ENCODE measurements at places on chromosomes 2 and 18.

- no peak for DNase-seq
These were observed 145.7 kb upstream of the KLF7 start for GRCh38 chr2:207311316-207312005.

GRCh38 chr2:15956751-15957736, 16.7 kb downstream of the MYCN start:
- DNase-seq, result no peak

GRCh38 chr18:48798334-48799245, 152.2 kb downstream of the SMAD7 start:
- DNase-seq, result peak; percentile 64

GRCh38 chr2:22270341-22270740, 1114.6 kb upstream of the KLHL29 start:
- no peak for DNase-seq

- DNase-seq, result no peak
These were observed 278.6 kb downstream of the CDH19 start for GRCh38 chr18:66325251-66325650.

GRCh38 chr18:9022397-9023155, 79.9 kb upstream of the NDUFV2 start:
- DNase-seq, result no peak

- no peak for DNase-seq
These were observed 12.1 kb upstream of the HMSD start for GRCh38 chr18:63936932-63937393.

DNA sequence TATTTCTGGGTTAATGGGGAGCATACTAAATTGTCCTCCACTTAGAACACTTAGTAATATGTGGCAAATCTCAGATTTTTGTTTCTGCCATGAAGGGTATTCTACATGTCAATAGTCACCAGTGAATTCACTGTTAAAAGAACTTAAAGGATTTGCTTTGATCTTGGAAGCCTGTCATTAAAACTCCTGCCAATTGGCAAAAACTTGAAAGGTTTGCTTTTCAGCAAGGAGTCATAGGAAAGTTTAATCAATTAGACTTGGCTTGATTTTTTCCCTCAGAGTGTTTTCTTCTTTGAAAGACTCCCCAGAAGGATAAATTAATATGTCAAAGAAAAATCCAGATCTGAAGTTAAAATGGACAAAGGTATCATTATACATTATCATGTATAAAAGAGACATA, 671.9 kb upstream of the PKDCC start:
- DNase-seq, result no peak

DNA sequence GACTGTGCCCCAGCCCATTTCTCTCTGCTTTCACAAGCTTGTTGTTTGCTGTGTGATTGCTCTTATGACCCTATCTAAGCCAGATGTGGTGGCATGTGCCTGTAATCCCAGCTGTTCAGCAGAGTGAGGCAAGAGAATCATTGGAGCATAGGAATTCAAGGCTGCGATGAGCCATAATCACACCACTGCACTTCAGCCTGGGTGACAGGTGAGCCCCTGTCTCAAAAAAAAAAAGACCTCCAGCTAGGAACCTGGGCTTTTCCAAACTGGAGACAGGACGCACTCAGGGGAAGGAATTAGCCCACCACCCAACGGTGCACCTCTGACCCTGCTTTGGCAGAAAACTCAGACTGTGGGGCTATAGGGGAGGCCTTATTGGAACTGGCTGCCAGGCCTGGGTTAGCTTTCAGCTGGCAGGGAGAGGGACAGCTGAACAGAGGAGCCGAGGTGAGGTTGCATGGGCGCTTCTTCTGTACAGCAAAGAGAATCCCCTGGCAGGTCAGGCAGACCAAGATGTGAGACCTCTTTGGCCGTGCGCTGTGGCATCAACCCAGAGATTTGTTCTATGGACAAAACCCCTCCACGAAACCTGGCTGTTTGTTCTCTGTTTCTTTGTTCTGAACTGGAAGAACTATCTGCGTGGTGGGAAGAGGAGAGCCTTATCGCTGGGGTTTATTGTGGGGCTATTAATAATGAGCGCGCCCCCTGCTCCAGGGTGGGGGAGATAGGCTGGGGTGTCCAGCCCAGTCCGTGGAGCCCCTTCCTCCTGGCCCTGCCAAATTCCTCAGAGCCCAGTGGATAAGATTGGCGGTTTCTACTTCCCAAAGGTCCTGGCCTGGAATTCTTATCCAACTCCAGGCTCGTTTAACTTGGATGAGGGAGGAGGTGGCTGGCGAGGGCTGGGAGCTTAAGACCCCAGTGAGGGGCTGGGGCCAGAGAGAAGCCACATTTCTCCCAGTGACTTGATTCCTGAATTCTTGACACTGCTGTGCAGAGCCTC, 38.8 kb upstream of the SMAD7 start:
- DNase-seq, result no peak

DNA sequence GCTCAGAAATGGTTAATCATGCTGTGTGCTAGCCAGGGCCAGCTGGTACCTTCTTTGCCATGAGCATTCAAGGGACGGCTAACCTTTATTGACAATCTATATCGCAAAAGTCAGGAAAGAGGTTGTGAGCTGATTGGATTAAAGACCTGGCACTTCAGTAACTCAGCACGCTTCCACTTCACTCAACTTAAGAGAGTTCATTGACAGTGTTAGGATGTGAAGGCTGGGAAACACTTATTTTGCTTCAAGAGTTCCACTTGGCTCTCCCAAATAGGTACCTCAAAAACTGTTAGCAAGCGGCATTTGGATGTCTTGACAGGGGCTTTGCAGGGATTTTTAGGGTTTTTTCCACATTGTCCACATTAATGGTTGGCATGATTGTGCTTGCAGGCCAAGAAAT, 25.1 kb upstream of the TXNDC2 start:
- no peak for DNase-seq

- DNase-seq, result no peak
These were observed 46.6 kb downstream of the TAF1B start for GRCh38 chr2:9889812-9890261.

GRCh38 chr2:28004086-28004485, 113.6 kb downstream of the BABAM2 start:
- DNase-seq, result no peak

DNA sequence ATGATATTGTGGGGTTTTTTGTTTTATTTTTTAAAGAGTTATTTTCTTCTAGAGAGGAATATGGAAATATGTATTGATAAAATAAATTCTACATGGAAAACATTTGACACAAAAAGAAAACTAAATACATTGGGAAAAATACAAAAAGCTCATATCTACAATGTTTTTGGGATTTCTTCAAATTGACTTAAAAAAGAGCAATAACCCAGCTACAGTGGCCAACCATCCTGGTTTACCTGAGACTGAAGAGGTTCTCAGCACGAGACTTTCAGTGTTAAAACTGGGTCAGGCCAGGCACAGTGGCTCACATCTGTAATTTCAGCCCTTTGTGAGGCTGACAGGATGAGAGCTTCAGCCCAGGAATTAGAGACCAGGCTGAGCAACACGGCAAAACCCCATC, 56.7 kb upstream of the MYCN start:
- no peak for DNase-seq

DNA sequence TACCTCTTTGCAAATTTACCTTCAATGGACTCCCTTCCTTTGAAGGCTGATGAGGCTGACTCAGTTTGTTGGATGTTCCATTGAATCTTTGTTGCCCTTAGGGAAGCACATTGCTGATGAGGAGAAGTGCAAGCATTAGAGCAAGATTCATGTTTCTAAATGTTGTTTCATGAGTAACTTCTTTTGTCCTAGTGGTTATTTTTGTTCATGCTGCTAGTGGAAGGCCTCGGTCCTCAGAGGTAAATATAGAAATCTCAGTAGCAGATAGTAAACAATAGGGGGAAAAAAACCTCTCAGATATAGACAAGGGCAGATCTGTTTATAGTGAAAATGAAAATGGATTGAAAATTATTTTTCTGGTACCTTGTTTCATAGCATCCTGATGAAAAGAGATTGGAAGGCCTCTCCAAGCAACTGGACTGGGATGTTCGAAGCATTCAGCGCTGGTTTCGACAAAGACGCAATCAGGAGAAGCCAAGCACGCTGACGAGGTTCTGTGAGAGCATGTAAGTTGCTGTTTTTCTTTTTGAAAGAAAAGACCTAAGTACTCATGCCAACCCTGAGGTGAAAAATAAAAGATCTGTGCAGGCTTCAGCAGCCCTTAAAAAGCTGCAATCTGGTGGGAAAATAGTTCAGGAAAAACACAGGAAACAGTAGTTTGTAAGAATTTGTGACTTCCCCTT, 104.9 kb downstream of the CERS6 start:
- no peak for DNase-seq

GRCh38 chr2:218230882-218231281, 13.9 kb downstream of the ARPC2 start:
- no peak for DNase-seq

GRCh38 chr2:160372585-160372984, 121.0 kb downstream of the RBMS1 start:
- no peak for DNase-seq

DNA sequence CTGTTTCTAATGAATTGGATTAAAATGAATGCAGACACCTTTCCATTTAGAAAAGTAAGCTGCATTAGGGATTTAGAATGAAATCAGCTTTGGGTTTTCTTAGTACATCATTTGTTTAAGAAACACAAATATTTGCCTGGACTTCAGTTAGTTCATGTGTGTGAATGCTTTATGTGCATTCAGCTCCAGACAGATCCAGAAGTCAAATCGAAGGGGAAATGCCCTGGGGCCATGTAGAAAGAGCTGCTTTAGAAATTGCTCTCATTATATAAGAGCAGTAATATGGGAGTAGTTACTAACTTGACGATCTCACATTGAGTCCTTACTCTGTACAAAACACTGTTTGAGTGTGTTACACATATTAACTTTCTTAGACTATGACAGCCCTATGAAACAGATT, 88.0 kb upstream of the TTC39C start:
- no peak for DNase-seq

- no peak for DNase-seq
These were observed 1.1 kb downstream of the TFCP2L1 start for GRCh38 chr2:121283670-121284462.

DNA sequence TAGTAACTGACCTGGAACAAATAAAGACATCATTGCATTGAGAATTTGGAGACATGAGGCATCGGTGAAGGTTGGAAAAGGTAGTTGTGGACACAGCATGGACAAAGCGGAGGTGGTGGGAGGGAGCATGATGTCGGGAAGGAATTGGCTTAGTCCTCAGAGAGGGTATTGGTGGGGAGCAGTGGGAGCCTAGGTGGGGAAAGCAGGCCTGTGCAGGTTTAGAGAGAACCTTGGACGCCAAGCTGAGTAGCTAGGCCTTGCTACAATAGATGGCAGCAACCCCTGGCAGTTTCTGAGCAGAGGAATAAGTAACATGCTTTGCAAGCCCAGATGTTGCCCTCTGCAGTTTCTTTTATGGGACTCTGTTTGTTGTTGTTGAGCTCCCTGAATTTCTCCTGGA, 177.1 kb upstream of the LHCGR start:
- no peak for DNase-seq

DNA sequence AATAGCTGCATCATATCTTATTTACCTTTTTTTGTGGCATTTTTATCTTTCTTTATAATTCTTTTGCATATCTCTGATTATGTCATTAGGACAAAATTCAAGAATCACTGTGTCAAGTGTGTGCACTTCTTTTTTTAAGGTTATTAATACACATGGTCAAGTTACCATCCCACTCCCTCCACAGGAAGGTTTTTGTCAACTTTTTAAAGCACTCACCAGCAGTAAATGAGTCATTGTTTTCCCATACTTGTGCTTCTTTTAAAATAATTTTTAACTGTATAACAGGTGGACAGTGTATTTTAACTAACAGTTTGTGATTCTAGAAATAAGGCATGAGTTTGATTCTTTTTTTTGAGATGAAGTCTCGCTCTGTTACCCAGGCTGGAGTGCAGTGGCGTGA, 45.7 kb upstream of the FAM171B start:
- no peak for DNase-seq

GRCh38 chr2:5691985-5692529, at the start of gene SOX11:
TSS of gene SOX11 (plus strand) at chr2:5692384. CDS start at chr2:5692722, 338 bp downstream.
- no peak for DNase-seq

DNA sequence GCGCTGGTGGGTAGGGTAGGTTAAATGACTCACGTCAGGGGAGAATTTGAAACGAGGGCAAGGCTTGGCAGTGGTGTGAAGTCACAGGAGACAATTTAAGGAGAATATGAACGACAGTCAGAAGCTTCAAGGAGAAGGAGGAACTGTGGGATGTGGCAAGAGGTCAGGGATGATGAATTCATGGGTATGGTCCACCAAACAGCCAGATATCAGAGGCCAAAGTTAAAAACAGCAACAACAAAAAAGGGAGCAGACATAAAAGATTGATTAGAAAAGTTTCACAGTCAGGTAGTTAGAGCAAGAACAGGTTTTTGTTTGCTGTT, 1.4 kb upstream of the ZNF396 start:
- no peak for DNase-seq

DNA sequence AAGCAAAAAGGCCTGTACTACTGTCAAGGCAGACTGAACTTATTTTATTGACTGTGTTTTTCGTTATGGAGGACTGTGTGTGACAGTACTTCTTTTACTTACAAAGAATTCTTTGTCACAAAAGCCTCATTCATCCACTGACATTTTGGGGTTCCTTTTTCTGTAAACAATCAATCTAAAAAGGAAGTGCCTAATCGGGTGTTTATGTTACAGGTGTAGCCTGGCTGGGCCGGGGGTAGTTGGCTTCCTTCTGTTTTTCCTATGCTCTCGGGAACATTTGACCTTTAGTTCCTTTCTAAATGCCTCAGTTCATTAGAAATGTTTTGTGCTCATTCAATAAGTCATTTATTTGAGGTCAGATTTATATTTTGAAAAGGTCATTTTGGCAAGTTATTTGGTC, 8.3 kb downstream of the ZCCHC2 start:
- no peak for DNase-seq

DNA sequence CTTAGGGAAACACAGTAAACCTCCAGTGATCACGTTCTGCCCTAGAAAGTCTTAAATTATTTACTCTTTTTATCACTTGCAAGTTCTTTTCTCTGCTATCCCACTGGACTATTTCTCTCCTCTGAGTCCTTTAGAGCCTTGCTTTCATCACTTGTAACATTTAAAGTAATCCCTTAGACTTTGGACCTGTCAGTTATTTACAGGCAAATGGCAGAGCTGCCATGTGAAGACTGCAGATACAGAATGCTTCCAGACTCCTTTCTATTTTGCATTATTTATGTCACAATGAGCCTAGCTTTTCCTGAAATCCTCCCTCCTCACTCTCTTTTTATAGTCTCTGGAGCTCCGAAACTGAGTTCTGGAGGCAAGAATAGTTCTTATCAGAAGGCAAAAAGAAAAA, 325.6 kb upstream of the TRIB2 start:
- no peak for DNase-seq

Measured in Right ventricle myocardium superior (tissue), 1 donor.